Bronchus fibroblast of lung (primary cell): ENCODE measurements at places on chromosomes 5 and 9. TPM values are rescaled to one million over a fixed set of nuclear protein-coding genes. Genes with fewer than 3 reads are reported as not detected.

The TAF11L4 gene
- total RNA-seq: not detected in 2 replicates

The CAMK4 gene
- 8.6 and 9.9 TPM in 2 replicates for total RNA-seq

The MOB3B gene
- total RNA-seq: 0.17 and 0.30 TPM in 2 replicates

The ENTPD2 gene
- not detected in 2 replicates for total RNA-seq

The IFNA5 gene
- not detected in 2 replicates for total RNA-seq

The PCDHB14 gene
- total RNA-seq: under 0.01 TPM in 1 of 2 replicates, not detected in the other

The RGS3 gene
- 45.5 and 47.4 TPM in 2 replicates for total RNA-seq

The ABLIM3 gene
- total RNA-seq: 63.9 and 64.7 TPM in 2 replicates

The CTNND2 gene
- not detected in 2 replicates for total RNA-seq

The RFESD gene
- 1.5 and 2.2 TPM in 2 replicates for total RNA-seq

The ANKRD18B gene
- 0.17 and 0.74 TPM in 2 replicates for total RNA-seq

The KCNV2 gene
- not detected in 2 replicates for total RNA-seq

The EIF4E1B gene
- total RNA-seq: not detected in 2 replicates

The TAF11L13 gene
- total RNA-seq: not detected in 2 replicates

The IL31RA gene
- total RNA-seq: 3.1 and 3.2 TPM in 2 replicates

The NDOR1 gene
- total RNA-seq: 14.9 and 16.8 TPM in 2 replicates

The ZNG1A gene
- total RNA-seq: 17.0 and 17.8 TPM in 2 replicates
